ENCODE measurements at places on chromosomes 2 and 18.

GRCh38 chr2:18149660-18150246, 271.3 kb downstream of the KCNS3 start:
- DNase-seq, result no peak

- DNase-seq, result no peak
Observed at GRCh38 chr2:176178038-176178756, 10.3 kb upstream of the HOXD1 start.

- DNase-seq, result no peak
Observed at GRCh38 chr2:106570316-106570715, 83.2 kb downstream of the CD8B2 start.

DNA sequence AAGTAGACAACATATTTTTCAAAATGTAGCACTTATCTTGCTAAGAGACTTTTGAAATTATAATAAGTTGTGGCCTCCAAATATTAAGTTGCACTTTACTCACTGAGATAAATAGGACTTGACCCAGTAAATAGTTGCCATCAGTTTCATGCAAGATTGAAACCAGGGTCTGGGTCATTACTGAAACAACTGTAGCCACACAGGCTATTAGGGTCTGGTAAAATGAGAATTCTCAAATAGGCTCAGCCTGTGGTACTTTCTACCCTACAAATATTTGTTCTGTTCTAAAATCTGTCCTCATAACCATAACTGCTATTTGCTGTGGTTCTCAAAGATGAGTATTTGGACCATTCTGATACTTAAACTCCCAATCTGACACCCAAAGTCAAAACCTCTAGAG, 115.4 kb upstream of the STK17B start:
- DNase-seq, result no peak

DNA sequence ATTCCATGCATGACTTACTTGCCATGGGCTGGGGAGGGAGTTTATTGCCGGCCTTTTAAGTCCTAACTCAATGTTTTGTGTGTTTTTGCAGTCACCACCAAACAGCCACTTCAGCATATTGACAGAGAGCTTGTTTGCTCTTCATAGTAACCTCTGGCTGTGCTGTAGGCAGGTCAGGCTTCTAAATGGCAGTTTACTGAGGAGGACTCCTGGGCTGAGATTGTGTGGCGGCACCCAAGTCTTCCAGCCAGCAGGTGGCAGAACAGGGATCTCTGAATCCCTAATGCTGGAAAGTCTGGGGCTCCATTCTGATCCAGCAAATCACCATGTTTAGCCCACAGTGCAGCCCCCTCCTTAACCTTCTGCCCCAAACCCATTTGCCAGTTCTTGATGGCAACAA, 121.2 kb downstream of the CAPN13 start:
- DNase-seq, result no peak

GRCh38 chr2:241288324-241288888, 27.1 kb downstream of the HDLBP start:
- no peak for DNase-seq

GRCh38 chr2:125839945-125840344, 816.0 kb upstream of the GYPC start:
- no peak for DNase-seq

GRCh38 chr2:176812246-176812775, 400.3 kb upstream of the HNRNPA3 start:
- no peak for DNase-seq

GRCh38 chr2:42897358-42897757, 105.0 kb upstream of the HAAO start:
- no peak for DNase-seq

Measured in stimulated activated CD8-positive, alpha-beta memory T cell treated with anti-CD3 and anti-CD28 coated beads, Interleukin-7, amount 100 ng/mL, for 24 hours (primary cell).